ENCODE measurements at places on chromosomes 4 and X.

DNA sequence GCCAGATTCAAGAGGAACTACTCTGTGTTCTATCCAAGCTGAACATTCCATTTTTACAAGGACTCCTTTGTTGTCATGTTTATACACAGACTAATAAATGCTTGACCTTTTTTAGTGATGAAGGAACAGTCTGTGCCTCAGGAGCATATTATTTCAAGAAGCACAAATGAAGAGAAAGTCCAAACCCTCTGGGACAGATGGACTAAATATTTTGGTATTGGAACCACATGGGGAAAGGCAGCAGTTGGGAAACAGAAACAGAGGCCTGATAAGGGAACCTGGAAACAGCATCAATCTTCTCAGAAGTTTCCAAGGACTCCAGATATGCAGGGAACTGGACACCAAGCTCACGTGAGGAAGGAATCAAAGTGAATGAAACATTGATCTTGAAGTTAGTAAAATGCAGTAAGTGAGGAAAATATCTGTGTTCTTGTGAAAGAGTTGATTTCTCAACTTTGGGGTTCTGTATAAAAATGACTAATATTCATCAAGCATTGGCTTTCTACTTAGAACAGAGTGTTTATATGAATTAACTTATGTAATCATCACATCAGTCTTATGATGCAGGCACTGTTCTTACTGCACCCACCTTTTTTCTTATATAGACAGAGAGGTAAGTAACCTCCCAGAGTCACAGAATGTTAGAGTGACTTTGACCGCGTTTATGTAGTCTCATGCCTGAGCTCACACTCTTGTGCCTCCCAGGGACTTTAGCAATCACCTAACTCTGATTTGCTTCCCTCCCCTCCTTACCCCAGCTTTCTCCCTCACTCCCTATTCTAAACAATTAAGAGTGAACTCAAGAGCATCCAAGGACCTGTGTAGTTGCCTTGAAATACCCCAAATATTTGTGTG, 148.9 kb upstream of the JADE1 start:
- no peak for DNase-seq

GRCh38 chrX:120271218-120271617, 20.6 kb downstream of the ZBTB33 start:
- DNase-seq: no peak

DNA sequence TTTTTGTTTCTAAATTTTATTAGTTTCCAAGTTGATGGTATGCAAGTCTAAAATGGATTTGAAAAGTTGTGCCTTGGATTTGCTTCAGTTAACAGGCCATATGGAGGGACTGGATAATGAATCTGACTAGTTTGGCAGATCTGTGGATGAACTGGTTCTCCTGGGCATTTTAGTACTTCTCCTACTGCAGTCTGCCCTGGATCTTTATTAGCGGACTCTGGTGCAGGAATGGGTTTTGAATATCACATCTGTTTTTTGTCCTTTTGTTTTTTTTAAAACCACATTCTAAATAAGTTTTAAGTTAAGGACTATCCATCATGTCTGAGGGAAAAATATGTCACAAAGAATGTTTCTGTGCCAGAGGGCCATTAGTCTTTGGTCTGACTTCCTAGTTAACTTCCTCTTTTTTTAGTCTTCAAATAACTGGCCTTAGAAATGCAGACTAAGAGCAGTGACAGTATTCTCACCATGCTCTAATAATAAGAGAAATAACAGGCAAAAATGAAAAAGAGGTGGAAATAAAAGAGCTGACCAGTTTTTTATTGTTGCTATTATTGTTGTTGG, 13.9 kb upstream of the DCK start:
- no peak for DNase-seq

- no peak for DNase-seq
These were observed 391 bp downstream of the UBL4A start for GRCh38 chrX:154486052-154486395.

DNA sequence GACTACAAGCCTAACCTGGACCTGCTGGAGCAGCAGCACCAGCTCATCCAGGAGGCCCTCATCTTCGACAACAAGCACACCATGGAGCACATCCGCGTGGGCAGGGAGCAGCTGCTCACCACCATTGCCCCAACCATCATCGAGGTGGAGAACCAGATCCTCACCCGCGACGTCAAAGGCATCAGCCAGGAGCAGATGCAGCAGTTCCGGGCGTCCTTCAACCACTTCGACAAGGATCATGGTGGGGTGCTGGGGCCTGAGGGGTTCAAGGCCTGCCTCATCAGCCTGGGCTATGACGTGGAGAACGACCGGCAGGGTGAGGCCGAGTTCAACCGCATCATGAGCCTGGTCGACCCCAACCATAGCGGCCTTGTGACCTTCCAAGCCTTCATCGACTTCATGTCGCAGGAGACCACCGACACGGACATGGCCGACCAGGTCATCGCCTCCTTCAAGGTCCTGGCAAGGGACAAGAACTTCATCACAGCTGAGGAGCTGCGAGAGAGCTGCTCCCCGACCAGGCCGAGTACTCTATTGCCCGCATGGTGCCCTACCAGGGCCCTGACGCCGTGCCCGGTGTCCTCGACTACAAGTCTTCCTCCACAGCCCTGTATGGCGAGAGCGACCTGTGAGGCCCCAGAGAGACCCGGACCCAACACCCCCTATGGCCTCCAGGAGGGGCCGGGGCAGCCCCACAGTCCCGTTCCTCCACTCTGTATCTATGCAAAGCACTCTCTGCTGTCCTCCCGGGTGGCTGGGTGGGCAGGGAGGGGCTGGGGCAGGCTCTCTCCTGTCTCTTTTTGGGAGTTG, 486.2 kb downstream of the TRAM1L1 start:
- no peak for DNase-seq

GRCh38 chr4:1576304-1576960, 107.7 kb downstream of the FAM53A start:
- DNase-seq: no peak

DNA sequence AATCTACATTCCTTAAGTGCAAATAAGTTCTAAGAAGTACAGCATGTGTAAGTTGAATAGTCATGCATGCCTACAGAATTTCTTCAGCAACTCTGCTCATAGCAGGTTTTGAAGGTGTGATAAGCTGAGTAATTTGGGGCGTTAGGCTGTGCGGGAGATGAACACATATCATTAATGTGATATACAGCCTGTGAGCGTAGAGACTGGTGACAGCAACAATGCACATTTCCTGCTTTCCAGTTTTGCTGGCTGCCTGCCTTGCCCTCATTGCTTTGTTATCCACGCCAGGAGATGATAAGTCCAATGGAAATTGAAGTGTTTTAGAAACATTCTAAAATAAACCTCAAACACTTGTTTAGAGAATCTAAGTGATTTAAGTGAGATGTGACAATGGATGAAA, 1709.4 kb downstream of the ARAP2 start:
- DNase-seq: no peak

DNA sequence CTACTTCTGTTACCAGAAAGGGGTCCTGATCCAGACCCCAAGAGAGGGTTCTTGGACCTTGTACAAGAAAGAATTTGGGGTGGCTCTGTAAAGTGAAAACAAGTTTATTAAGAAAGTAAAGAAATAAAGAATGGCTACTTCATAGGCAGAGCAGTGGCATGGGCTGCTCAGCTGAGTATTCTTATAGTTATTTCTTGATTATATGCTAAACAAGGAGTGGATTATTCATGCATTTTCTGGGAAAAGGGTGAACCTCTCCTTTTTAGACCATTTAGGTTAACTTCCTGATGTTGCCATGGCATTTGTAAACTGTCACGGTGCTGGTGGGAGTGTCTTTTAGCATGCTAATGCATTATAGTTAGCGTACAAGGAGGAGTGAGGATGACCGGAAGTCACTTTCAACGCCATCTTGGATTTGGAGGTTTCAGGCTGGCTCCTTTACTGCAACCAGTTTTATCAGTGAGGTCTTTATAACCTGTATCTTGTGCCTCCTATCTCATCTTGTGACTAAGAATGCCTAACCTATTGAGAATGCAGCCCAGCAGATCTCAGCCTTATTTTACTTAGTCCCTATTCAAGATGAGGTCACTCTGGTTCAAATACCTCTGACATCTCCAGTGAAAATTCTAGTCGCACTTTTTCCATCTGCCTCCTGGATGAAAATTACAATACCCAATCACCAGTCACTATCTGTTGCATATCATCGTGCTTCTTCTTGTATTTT, 15.5 kb upstream of the TDO2 start:
- DNase-seq: no peak

- DNase-seq: no peak
These were observed 512 bp upstream of the TMEM131L start for GRCh38 chr4:153465615-153466080.

DNA sequence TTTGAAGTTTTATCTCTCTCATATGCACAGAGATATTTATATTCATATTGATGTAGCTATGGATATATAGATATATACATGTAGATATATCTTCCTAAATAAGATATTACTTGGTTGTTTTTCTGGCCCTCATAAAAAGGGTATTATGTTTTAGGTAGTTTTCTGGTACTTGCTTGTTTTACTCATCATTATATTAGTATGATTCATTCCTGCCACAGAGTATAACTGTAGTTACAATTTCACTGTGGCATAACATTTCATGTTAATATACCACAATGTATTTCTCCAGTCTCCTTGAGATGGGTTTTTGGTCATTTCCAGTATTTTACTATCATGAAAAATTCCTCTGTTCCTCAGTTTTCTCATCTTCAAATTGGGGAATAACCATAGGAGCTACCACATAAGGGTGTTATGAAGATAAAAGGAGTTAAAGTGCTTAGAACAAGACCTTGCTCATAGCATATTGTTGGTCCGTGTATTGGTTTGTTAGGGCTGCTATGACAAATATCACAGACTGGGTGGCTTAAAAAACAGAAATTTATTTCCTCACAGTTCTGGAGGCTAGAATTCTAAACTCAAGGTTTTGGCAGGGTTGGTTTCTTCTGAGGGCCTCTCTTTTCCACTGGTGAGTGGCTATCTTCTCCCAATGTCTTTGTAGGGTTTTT, 129.7 kb downstream of the TMEM164 start:
- no peak for DNase-seq

DNA sequence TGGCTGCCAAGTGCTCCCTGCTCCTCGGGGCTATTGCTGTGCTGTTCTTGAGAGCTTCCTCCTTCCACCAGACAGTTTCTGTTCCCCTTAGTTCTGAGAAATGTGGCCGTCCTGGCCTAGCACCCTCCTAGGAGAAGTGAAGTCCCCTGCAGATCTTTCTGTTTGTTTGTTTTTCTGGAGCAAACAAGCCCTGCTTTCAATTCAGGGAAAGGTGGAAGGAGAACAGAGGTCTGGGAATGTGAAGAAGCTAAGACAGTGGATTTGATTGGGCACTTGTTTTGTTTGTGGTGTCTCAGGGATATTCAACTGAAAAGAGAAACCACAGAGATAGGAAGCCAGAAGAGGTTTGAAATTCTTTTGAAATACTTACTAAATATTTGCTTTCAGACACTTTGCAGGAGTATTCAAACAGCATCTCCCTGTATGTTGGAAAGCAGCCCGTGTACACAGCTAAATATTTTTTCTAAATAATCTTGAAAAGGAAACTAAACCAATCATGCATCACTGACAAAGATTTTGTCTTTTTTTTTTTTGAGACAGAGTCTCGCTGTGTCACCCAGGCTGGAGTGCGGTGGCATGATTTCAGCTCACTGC, 36.5 kb upstream of the PPM1K start:
- no peak for DNase-seq

All from stimulated activated CD8-positive, alpha-beta memory T cell treated with anti-CD3 and anti-CD28 coated beads, Interleukin-12 subunit alpha, Interleukin-12 subunit beta, amount 100 ng/mL, for 1 hour (primary cell).